ENCODE measurements at places on chromosomes 1 and 21.

GRCh38 chr21:38041493-38041892 lies 125.2 kb upstream of the KCNJ6 start:
- no peaks in the 10 kb centered on the region for H3K36me3 ChIP-seq
- no peak for DNase-seq
- H3K27me3 ChIP-seq = no peaks in the 10 kb centered on the region
- no peaks in the 10 kb centered on the region for H3K4me1 ChIP-seq
- H3K4me3 ChIP-seq = no peak overlapping the region

DNA sequence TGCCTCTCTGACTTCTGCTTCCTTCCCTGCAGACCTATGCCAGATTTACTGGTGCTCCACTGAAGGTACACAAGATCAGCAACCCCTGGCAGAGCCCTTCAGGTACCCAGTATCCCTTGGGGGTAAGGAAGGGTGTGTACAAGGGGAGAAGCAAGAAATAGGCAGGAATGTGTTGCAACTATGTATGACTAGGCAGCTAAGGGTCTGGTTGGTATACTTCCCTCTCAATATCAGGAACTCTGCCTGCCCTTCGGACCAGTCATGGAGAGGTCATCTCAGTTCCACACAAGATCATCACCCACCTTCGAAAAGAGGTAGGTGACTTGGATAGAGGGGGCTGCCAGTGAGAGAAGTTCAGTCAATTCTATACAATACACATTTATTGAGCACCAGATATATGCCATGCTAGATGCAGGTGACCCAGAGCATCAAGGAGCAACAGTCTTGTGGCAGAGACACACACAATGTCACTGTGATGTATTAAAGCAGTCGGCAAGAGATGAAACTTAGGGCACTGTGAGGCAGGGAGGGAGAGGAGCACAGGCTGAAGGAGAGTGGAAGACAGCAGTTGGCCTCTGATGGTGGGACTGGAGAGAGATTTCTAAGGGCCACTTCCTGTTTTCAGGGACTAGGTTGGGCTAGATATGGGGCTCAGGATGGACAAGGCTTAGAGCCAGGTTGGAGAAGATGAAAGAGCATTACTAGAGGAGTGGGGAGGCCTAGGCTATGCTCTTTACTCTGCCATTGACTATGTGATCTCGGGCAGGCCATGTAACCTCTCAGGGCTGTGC lies 2.0 kb downstream of the MTX1 start:
- peaks cover 19% of the 10 kb centered on the region for H3K36me3 ChIP-seq
- peaks cover 20% of the 10 kb centered on the region for H3K4me1 ChIP-seq
- no peak for DNase-seq
- H3K27ac ChIP-seq = no peak overlapping the region
- no peaks in the 10 kb centered on the region for H3K27me3 ChIP-seq

DNA sequence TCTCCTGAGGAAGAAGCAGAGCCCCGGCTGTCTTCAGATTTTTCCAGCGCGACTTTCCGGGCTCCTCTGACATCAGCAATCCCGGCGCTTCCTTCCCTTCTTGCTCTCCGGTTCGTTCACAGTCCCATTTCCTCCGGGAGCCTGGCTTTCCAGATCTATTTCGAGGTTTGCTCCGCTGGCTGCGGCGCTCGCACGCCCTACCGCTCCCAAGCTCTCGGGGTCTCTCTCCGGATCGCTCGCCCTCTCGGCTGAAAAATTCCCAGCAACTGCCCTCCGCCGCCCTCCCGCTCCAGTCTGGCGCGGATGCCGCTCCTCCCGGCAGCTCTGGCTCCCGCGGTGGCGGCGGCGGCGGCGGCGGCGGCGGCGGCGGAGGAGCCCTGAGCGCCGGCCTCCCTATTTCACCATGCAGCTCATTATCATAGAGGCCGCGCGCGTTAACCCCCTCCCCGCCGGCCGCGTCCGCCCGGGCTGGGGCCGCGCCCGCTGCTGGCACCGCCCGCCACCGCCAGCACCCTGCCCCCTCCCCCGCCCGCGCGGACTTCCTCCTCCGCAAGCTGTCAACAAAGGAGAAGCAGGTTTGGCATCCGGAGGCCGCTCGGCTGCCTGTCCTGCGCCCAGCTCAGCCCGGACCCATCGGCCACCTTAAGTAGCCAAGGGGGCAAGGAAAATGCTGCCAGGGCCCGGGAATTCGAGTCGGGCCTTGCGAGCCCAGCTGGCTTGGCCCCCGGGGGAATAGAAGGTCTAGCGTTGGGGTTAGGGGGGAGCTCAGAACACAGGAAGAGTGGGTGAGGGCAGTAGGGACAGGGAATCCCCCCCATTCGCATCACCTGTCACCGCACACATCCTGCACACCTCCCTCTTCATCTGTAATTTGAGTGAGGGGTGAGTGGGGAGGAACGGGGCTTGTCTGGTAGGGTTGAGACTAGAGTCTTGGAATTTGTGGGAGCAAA lies at the start of gene PLXNA2:
PLXNA2 (minus strand) TSS at position 418 of the 950 bp plus-strand sequence. CDS start 26,462 bp downstream, outside the sequence.
- H3K27ac ChIP-seq = no peak within 1 kb of the TSS
- H3K27me3 ChIP-seq = peaks cover 5% of the 10 kb centered on the region
- peak within 1 kb of the TSS; percentile 63 for H3K4me3 ChIP-seq
- H3K4me1 ChIP-seq = no peaks in the 10 kb centered on the region
- H3K36me3 ChIP-seq = no peaks in the 10 kb centered on the region
- DNase-seq = peak; percentile 35

DNA sequence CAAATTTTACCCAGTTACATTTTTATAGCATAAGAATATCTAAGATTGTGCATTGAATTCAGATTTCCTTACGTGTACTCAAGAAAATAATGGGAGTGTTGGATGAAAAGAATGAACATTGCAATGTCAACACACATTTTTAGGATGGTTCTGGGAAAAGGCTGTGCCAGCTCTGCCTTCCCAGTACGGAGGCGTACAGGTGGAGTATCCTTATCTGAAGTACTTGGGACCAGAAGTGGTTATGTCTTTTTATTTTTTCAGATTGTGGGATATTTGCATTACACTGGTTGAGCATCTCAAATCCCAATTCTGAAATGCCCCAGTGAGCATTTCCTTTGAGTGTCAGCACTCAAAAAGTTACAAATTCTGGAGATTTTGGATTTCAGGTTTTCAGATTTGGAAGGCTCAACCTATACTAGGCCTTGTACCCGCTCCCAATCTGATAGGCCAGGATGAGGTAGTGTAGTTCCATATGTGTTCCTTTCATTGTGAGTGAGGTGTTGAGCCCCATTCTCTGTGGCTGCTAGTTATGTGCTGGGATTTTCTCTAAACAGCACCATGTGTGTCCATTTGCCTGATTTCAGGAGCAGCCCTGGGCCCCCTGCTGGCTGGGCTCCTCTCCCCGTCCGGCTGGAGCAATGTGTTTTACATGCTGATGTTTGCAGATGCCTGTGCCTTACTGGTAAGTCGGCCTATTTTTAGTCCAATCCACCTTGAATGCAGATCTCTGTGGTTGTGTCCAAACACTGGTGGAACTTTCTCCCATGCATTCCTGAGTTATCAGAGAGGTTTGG lies 60.8 kb downstream of the SLC37A1 start:
- DNase-seq = no peak
- H3K27me3 ChIP-seq = no peaks in the 10 kb centered on the region
- no peak overlapping the region for H3K4me3 ChIP-seq
- no peak overlapping the region for H3K27ac ChIP-seq
- no peaks in the 10 kb centered on the region for H3K36me3 ChIP-seq

- H3K4me1 ChIP-seq = no peaks in the 10 kb centered on the region
- no peaks in the 10 kb centered on the region for H3K27me3 ChIP-seq
- no peak for DNase-seq
- no peaks in the 10 kb centered on the region for H3K36me3 ChIP-seq
Observed at GRCh38 chr1:245707941-245708340, 553.2 kb downstream of the KIF26B start.

- no peak overlapping the region for H3K27ac ChIP-seq
- no peak for DNase-seq
- no peaks in the 10 kb centered on the region for H3K36me3 ChIP-seq
- no peaks in the 10 kb centered on the region for H3K4me1 ChIP-seq
Observed at GRCh38 chr1:157580179-157580827, 17.6 kb downstream of the FCRL4 start.

GRCh38 chr21:14771593-14771992 lies 225.5 kb upstream of the SAMSN1 start:
- H3K27me3 ChIP-seq = peaks cover 3% of the 10 kb centered on the region
- H3K4me1 ChIP-seq = no peaks in the 10 kb centered on the region
- DNase-seq = no peak
- no peaks in the 10 kb centered on the region for H3K36me3 ChIP-seq
- H3K27ac ChIP-seq = no peak overlapping the region
- no peak overlapping the region for H3K4me3 ChIP-seq

DNA sequence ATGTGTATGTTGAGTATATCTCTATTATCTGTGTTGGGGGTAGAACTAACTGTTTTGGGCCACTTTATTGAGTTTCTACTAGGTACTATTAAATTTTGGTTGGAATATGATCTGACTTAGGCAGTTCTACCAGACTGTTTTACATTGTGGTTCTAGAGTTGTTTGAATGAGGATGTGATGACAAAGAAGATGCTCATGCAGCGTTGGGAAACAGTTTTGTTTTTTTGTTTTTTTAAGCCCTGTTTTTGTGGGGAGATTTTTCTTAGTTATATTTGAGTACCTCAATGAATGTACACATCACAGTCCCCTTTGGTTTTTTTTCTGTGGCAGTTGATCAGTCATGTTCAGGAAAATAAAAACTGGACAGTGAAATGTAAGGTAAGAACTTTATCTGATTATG lies 40.1 kb downstream of the TMED5 start:
- peaks cover 4% of the 10 kb centered on the region for H3K36me3 ChIP-seq
- DNase-seq = no peak
- H3K4me1 ChIP-seq = no peaks in the 10 kb centered on the region
- H3K4me3 ChIP-seq = no peak overlapping the region
- no peaks in the 10 kb centered on the region for H3K27me3 ChIP-seq
- H3K27ac ChIP-seq = no peak overlapping the region

- no peaks in the 10 kb centered on the region for H3K4me1 ChIP-seq
- H3K4me3 ChIP-seq = no peak overlapping the region
- H3K27ac ChIP-seq = no peak overlapping the region
- no peak for DNase-seq
- H3K36me3 ChIP-seq = no peaks in the 10 kb centered on the region
- no peaks in the 10 kb centered on the region for H3K27me3 ChIP-seq
Observed at GRCh38 chr1:156551869-156552268, 20.5 kb downstream of the IQGAP3 start.

DNA sequence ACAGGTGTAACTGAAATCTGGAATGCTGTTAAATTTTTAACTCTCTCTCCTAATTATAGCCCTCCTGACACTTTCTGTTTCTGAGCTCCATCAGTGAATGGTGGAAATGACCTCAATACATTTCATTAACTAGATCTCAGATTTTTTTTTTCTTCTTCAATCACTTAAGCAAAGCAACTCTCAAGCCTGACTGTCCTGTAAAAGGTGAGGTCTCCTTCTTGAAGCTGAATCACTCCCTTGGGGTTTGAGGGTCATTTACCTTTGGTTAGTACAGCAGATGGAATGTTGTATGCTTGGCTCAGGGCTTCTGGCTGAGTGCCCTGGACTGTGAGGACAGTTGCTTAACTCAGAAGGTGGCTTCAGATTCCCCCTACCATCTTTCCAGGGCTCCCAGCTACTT lies 518.7 kb downstream of the PTPRC start:
- DNase-seq = no peak
- H3K36me3 ChIP-seq = no peaks in the 10 kb centered on the region
- no peaks in the 10 kb centered on the region for H3K4me1 ChIP-seq
- no peak overlapping the region for H3K4me3 ChIP-seq
- no peaks in the 10 kb centered on the region for H3K27me3 ChIP-seq
- no peak overlapping the region for H3K27ac ChIP-seq

- no peaks in the 10 kb centered on the region for H3K4me1 ChIP-seq
- no peak overlapping the region for H3K4me3 ChIP-seq
- H3K27me3 ChIP-seq = no peaks in the 10 kb centered on the region
- no peaks in the 10 kb centered on the region for H3K36me3 ChIP-seq
Observed at GRCh38 chr1:234235434-234235881, 137.8 kb upstream of the COA6 start.

- no peaks in the 10 kb centered on the region for H3K36me3 ChIP-seq
- H3K4me1 ChIP-seq = no peaks in the 10 kb centered on the region
- H3K27me3 ChIP-seq = no peaks in the 10 kb centered on the region
- no peak overlapping the region for H3K27ac ChIP-seq
- DNase-seq = no peak
- H3K4me3 ChIP-seq = no peak overlapping the region
Observed at GRCh38 chr1:177476676-177477075, 305.9 kb downstream of the BRINP2 start.

- H3K27me3 ChIP-seq = no peaks in the 10 kb centered on the region
- H3K4me1 ChIP-seq = no peaks in the 10 kb centered on the region
- no peak for DNase-seq
- peaks cover 60% of the 10 kb centered on the region for H3K36me3 ChIP-seq
- no peak overlapping the region for H3K4me3 ChIP-seq
- no peak overlapping the region for H3K27ac ChIP-seq
Observed at GRCh38 chr1:226974544-226975258, 34.6 kb downstream of the COQ8A start.

- H3K4me3 ChIP-seq = no peak overlapping the region
- no peaks in the 10 kb centered on the region for H3K36me3 ChIP-seq
- H3K27me3 ChIP-seq = no peaks in the 10 kb centered on the region
- H3K4me1 ChIP-seq = no peaks in the 10 kb centered on the region
- no peak overlapping the region for H3K27ac ChIP-seq
Observed at GRCh38 chr1:173913111-173913510, 4.0 kb downstream of the SERPINC1 start.

DNA sequence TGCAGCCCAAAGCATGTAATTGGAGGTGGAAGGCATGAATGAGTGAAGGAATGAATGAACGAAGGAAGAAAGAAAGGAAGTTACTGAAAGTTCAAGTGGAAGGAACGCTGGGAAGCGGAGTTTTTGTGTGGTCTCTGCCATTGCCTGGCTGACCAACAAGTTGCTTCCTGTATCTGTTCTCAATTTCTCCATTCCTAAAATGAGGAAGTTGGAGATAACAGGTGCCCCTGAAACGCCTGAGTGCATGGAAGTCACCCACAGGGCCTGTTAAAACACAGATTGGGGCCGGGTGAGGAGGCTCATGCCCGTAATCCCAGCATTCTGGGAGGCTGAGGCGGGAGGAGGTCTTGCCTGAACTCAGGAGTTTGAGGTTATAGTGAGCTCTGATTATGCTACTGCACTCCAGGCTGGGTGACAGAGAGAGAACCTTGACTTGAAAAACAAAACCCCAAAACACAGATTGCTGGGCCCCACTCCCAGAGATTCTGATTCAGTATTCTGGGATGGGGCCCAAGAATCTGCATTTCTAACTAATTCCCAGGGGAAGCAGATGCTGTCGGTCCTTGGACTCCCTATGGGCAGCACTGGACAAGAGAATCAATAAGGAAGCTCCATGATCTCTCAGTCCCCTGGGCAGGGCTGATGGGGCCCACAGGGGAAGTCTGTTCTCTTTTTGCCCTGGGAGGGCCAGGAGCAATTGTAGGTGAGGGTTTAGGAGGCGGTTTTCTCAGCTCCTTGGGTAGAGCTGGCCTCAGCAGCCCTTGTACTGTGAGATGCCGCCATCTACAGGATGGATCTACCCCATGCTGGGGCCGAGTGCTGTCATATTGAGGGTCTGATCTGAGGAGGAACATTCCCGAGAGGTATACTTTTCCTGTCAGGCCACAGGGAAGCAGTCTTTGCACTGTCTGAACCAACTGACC lies 3.3 kb upstream of the CNR2 start:
- no peaks in the 10 kb centered on the region for H3K27me3 ChIP-seq
- no peak overlapping the region for H3K4me3 ChIP-seq
- no peaks in the 10 kb centered on the region for H3K36me3 ChIP-seq
- H3K27ac ChIP-seq = no peak overlapping the region
- DNase-seq = peak; percentile 55
